ENCODE measurements at places on chromosomes 7 and 10.

GRCh38 chr10:11782793-11783557 is 40.2 kb upstream of the PROSER2 start:
- no peak for DNase-seq

DNA sequence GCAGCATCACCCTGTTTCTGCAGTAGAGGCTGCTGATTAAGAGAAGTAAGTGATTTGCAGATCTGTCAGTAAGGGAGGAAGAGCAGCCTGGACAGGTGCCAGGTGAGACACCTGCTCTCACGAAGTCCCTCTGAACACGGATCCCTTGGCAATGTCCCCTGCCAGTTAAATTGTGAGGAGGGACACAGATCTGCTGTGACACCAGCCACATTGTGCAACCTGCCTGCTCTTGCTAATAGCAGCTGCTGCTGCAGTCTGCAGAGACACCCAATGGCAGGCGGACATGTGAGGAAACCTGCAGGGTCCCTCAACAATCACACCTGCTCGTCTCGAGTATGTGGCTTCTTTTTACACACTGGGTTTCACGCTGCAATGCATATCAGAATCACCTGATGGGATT is 31.9 kb downstream of the ANXA11 start:
- no peak for DNase-seq

- DNase-seq = no peak
These were observed 489.2 kb downstream of the MDFIC start for GRCh38 chr7:115410972-115411686.

GRCh38 chr10:88116971-88117626 is 253.7 kb downstream of the PTEN start:
- no peak for DNase-seq

- no peak for DNase-seq
These were observed 27.9 kb upstream of the COL1A2 start for GRCh38 chr7:94366832-94367231.

- no peak for DNase-seq
These were observed 316.0 kb upstream of the AOAH start for GRCh38 chr7:37040330-37040729.

- no peak for DNase-seq
These were observed 16.8 kb downstream of the RASGEF1A start for GRCh38 chr10:43249962-43250614.

GRCh38 chr10:15213461-15213861 is 45.0 kb upstream of the NMT2 start:
- no peak for DNase-seq

DNA sequence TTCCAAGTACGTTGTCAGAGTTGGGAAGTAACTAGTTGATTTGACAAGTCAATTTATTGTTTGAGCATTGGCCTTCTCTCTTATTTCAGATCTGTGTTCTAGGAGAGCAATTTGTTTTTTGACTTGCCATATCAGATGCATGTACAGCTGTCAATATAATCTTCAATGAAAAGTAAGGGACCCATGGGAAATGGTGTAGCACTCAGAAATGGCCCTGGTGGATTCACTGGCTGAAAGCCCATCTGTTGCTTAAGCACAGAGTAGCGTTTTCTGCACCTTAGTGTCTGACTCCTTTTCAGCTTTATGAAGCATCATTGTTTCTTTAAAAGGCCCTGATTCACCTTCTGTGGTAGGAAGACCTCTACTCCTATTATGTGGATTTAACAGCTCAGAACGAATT is 10.2 kb downstream of the GARS1 start:
- no peak for DNase-seq

GRCh38 chr7:118153551-118154177 is 30.3 kb upstream of the LSM8 start:
- no peak for DNase-seq

- DNase-seq = no peak
These were observed 131.1 kb upstream of the TBX20 start for GRCh38 chr7:35384761-35385700.

GRCh38 chr10:80464557-80465450 is 10.7 kb downstream of the TSPAN14 start:
- no peak for DNase-seq

DNA sequence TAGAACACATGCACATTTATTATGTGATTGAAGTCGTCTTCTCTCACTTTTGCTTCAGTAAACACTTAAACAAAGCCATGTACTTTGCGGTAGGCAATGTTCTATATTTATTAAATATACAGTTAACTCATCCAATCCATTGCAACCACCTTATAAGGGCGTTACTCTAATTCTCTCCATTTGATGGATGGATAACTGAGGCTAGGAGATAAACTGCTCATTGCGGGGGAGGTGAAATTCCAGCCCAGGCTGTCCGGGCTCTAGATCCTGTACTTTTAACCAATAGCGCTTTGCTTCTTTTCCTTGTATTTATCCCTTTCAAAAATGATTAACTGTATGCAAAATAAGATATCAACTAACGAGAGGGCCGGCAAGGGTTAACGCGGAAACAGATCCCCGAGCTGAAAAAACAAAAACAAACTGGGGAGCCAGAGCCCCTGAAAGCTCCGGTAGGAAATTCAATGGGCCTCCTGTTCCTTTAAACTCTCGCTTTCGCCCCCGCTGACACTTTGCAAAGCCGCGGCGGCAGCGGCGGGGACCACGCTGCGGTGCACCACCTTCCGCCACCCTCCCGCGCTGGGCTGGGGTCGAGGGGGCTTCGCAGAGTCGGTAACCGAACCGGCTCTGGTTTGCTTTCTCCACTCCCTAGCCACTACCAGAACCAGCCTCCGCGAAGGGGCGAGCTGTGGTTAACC is 1.0 kb upstream of the PLXDC2 start:
- DNase-seq = no peak

- no peak for DNase-seq
These were observed 18.3 kb downstream of the FZD9 start for GRCh38 chr7:73451780-73452398.

DNA sequence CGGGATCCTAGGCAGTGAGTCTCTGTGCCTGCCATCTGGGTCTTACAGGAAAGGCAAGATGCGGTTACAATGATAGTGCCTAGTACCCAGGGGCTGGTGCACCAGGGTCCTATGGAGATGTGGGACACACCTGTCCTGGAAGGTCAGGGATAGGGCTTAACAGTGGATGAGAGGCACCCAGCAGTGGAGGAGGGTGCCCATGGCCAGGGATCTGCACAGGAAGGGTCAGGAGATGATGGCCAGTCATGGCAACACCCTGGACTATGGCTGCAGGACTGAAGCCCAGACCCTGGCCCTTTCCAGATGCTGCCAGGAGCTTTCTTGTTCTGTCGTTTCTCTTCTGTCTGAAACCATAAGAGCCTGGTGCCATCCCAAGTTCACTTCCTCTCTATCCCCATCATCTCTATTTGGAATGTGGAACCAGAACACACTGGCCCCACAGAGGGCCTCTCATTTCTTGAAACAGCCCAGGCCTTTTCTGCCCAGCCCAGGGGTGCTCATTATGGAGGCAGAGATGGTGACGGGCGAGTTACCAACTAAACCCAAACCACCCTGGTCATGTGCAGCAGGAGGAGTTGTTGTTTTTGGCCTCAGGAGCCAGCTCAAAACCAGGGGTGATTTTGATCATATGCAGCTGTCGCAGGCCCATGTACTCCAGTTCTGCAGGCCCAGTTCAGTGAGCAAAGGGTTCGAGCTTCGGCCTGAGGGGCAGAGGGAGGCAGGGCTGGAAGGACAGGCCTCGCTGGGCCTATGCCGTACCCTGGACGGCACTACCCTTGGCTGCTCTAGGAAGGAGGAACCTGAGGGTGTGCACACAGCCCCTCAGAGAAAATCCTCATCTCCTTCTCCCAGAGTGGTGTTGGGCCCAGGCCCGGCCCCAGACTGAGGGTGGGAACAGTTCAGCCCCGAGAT is 52.6 kb upstream of the GDF10 start:
- DNase-seq = no peak

- DNase-seq = no peak
These were observed 165.3 kb upstream of the ZMIZ1 start for GRCh38 chr10:78903341-78903940.

GRCh38 chr10:77289027-77289501 is 348.5 kb downstream of the KCNMA1 start:
- no peak for DNase-seq

- no peak for DNase-seq
These were observed 502.3 kb upstream of the ZMIZ1 start for GRCh38 chr10:78566284-78567111.

DNA sequence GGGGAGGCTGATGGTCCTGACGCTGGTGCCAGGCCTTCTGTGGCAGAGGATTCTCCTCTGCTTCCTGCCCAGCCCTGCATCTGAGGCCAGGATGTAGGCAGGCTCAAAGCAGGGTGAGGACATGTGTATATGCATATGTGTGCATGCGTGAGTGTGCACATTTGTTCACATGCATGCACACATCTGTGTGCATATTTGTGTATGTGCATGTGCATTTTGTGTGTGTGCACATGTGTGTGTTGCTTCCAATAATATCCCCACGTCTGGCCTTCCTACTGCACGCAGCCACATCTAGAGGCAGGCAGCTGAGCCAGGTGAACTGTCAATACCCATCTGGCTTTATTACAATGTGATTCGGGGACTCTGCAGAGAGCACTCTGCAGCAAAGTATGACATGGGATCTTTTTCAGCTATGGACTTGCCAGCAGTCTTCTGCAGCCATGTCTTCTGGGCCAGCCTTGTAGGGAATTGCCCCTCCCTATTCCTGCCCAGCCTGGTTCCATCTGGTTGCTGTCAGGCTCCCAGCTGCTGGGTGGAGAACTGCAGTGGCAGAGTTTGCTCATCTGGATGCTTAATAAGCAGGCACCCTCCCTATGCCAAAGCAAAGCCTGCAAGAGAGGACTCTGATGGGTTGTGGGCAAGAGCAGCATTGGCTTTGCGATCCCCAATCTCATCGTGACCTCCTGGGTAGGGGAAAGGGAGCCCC is 140.7 kb downstream of the PFKFB3 start:
- DNase-seq = no peak

GRCh38 chr7:155766966-155767916 is 45.0 kb downstream of the SHH start:
- DNase-seq = no peak

DNA sequence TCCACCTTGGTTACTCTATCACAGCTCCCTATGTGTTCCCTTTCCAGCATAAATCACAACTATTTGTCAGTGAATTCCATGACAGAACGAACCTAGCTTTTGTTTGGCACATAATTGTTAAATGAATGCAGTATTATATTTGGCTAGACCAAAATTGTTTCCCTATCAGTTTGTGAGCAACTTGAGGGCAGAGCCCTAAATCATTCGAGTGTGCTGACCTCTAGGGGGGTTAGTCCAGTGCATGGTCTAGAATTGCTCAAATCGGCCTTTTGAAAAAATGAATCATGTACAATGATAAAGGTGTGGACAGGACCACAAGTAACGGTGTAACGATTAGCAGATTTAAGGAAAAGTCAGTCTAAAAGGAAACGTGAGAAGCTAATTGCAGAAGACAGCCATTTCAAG is 475 bp upstream of the NRBF2 start:
- no peak for DNase-seq

DNA sequence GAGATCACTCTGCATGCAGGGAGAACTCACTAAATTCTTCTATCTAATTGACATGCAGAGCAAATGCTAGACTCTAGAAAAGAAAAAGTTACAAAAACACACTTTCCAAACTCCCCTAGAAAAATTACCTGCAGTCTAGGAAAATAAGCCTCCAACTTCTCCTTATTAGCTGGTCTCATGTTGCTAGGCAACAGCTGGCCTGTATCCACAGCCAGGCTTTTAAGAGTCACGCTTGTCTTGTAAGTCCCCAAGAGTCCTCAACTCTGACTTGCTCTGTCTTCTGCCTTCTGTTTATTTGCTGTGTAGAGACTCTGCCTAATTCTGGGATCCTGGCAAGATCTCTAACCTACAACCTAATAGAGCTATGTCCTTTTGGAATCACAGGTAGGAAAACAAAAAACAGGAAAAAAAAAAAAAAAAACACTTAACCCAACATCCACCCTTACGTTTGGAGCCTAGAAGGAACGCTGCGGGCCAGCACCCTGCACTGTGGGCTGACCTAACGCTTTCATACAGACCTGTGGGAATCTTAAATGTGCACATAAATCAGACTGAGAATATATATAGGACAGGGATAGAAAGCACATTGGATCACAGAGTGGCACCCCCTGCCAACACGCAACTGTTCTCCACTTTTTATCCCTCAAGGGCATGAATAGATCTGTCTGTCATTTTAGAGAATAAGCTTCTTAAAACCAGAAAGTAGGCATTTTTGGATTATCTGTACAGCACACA is 117.0 kb upstream of the PTPRZ1 start:
- no peak for DNase-seq

GRCh38 chr7:132049462-132050304 is 493.3 kb upstream of the PODXL start:
- DNase-seq = peak; percentile 9

DNA sequence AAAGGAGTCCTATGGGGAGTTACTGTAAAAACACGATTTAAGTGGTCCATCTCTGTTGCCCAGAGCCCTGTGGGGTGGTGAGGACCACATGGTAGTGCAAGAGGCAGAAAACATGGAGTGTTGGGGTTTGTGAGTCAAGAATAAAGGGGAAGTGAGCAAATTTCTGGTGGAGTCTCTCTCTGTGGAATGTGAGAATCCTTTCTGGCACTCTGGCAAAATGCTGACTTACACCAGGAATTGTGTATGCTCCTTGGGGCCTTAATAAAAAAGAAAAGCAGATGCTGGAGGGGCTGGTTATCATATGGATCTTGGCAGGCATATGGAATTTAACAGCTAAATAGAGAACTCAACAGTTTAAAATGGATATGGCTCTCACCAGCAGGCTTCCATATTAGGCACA is 486.0 kb downstream of the TNS3 start:
- no peak for DNase-seq

- peak; percentile 86 for DNase-seq
These were observed at the start of gene ARHGAP12 for GRCh38 chr10:31928549-31929260. ARHGAP12 (minus strand) TSS chr10:31928831; CDS start chr10:31908855, 19,976 bp downstream.

GRCh38 chr10:114060456-114060855 is 16.8 kb downstream of the ADRB1 start:
- DNase-seq = no peak

- DNase-seq = no peak
These were observed at the start of gene COBL for GRCh38 chr7:51316666-51317581. COBL (minus strand) TSS chr7:51316809; CDS start chr7:51316633, 176 bp downstream.
